ENCODE measurements at places on chromosomes 12 and 14.

DNA sequence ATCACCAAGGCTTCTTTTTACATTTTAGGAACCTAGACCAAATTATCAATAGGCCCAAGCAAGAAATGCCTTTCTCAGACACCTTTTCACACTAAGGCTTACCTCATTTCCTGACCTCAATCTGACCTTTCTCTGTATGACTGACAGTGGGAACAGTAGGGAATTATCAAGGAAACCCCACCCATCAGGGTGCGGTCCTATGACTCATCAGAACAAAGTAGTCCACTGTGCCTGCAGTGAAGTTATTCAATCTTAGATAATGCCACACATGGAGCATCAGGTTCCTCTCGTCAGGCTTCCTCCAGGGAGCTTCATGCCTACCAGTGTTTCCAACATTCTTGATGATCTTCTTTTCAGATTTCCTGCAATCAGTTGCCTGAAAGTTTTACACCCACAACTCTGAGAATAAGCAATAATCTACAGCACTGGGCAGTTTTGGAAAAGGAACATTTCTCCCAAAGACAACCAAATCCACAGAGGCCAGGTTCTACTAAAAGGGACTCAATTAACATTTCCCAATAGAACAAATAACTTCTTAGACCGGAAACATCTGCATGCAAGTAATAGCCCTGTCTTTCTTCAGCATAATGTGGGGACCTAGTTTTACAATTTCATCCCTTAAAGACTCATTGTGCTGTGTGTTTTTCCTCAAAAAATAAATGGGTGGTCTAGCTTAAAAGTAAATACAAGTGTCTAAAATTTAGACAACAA is 35.9 kb upstream of the TMTC2 start:
- DNase-seq: no peak

- DNase-seq: no peak
These were observed 57.8 kb upstream of the ZDHHC17 start for GRCh38 chr12:76706101-76706500.

DNA sequence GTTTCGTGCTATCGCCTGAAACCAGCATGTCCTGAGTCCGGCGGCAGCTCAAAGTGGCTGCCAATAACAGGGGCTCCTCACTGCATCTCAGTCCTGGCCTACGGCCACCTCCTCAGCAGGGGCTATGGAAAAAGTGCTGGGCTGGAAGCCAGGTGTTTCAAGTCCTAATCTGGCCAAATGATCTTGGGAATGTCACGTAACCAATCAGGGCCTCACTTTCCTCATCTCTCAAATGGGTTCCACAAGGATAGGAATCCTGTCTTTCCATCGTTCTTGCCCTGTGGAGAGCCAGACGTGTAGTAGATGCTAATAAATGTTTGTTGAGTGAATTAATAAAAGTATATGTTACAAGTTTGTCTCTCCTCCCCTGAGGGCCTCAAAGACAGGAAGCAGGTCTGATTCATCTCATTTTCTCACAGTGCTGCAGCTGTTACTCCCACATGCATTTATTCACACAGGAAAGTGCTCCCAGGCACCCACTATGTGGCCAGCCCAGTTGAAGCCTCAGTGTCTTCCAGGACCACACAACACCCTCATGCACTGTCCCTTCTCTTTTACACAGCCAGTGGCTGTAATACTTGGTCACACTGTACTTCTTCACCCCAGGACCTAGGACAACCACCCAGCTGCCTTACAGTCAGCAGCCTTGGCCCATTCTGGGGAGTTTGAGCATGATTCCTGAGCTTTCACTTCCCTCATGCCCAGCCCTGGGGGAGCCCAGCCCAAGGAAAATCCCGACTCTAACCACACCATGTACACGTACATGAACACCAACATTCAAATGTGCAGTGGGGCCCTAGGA is 5.0 kb downstream of the CMKLR1 start:
- DNase-seq: no peak

GRCh38 chr14:27506272-27506671 is 908.4 kb upstream of the NOVA1 start:
- no peak for DNase-seq

DNA sequence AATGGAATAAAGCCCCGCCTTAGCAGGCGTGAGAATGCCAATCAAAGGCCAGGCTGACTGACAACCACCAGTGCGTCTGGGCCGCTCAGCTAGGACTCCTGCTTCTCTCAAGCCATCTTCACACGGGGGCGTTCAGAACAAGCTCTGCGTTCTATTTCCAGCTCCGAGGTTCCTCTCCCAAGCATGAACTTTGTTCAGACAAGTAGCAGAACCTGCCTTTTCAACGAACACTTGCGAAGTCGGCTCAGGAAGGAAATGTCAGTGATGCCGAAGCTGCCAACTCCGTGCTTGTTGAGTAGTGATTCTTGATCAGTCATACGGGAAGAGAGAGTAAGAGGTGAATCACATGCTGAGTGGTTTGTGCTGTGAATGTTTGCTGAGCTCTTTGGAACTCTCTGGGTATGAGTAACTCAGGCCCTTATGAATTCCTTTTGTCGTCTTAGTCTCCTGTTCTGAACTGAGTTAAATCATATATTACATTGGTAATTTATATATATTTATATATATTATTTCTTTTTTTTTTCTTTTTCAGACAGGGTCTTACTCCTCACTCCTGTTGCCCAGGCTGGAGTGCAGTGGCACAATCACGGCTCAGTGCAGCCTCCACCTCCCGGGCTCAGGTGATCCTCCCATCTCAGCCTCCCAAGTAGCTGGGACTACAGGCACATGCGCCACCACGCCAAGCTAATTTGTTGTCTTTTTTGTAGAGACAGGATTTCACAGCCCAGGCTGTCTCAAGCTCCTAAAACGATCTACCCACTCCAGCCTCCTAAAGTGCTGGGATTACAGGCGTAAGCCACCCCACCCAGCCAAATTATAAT is 29.4 kb upstream of the BCL7A start:
- DNase-seq: peak; percentile 6

- DNase-seq: peak; percentile 98
These were observed 104.5 kb upstream of the FRMD6 start for GRCh38 chr14:51547260-51547659.

- no peak for DNase-seq
These were observed 267.7 kb downstream of the MED13L start for GRCh38 chr12:116009805-116010204.

DNA sequence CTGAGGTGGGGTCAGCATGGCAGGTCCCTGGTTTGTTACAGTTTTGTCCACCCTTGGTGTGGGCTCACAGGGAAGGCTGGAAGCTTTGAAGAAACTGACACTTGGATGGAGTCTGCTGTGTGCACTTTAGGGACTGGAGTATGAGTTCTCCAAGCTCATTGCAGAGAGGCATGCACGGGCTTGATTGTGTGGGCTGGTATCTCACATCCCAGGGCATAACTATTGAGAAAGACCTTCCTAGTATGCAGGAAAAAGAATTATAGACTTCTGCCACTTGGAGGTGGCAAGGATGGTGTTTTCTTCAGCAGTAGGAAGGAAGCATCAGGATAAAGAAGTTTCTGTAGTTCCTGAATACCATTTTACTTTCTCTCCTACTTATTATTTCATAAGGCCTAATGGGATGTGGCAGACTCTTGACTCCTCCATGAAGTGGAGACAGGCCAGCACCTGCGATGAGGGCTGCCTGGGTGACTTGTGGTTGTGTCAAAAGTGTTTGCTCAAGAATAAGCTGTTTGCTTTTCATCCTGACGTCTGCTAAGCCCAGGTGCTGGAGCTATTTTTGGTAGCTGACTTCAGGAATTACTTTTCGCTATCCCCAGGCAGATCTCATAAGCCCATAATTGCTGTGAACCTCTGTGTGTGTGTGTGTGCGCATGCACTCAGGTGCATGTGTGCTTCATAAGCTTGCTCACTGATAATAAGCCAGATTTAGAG is 125.8 kb downstream of the KTN1 start:
- no peak for DNase-seq

DNA sequence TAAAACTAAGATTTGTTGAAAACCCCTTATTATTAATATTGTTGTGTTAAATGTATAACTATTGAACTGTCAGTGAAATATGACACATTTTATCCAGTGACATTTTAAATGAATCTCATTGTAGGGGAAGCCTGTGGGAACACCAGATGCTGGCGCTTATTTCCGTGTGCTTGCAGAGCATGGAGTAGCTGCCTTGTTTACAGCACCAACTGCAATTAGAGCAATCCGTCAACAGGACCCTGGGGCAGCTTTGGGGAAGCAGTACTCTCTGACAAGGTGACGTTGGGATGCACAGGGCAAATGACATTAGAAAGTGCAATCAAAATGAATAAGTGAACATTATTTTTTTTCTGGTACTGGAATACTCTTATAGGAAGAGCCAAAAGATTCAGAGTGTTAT is 96.8 kb downstream of the ACSS3 start:
- no peak for DNase-seq

DNA sequence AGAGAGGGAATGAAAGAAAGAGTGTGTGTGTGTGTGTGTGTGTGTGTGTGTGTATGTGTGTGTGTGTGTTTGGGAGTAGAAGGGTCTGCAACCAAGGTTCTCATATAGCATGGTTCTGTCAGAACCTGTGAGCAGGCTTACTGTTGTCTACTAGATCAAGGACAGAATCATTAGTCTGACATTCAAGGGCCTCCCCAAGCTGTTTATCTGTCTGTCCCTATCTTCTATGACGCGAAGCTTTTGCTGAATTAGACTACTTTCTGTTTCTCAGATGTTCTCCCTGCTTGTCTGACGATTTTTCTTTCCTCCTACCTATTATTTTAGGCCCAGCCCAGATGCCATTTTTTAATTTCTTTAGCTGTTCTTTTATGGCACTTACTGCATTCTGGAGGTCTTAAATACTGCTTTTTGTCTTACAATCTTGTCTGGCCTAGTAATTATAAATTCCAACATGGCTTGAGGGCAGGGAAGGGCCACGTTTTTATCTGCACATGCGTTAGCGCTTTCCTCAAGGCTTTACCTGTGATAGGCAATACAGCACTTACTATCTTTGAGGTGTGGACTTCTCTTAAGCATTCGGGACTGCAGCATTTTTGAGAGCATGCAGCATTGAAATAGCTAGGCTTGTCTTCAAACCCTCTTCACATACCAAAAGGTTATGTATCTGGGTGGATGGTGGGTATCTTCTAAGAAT is 150.2 kb downstream of the TTLL5 start:
- no peak for DNase-seq

- DNase-seq: peak; percentile 62
These were observed 20.3 kb downstream of the PRICKLE1 start for GRCh38 chr12:42568952-42569915.

DNA sequence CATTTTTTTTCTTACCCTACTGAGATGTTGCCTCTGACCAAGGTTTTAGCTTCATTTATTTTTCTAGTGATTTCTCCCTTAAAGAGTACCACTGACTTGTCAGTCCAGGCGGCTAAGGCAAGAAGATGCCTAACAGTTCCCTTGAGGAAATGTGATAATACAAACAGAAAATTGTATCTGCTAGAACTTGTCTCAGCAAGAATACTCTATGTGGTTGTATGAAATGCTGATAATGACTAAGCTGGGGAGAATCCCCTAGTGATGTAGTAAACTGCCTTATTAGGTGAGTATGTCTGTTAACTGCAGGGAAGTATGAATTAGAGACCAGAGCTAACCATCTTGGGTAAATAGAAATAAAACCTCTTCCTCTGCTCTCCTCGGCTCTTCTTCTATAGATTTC is 6.7 kb downstream of the C12orf54 start:
- DNase-seq: peak; percentile 1

DNA sequence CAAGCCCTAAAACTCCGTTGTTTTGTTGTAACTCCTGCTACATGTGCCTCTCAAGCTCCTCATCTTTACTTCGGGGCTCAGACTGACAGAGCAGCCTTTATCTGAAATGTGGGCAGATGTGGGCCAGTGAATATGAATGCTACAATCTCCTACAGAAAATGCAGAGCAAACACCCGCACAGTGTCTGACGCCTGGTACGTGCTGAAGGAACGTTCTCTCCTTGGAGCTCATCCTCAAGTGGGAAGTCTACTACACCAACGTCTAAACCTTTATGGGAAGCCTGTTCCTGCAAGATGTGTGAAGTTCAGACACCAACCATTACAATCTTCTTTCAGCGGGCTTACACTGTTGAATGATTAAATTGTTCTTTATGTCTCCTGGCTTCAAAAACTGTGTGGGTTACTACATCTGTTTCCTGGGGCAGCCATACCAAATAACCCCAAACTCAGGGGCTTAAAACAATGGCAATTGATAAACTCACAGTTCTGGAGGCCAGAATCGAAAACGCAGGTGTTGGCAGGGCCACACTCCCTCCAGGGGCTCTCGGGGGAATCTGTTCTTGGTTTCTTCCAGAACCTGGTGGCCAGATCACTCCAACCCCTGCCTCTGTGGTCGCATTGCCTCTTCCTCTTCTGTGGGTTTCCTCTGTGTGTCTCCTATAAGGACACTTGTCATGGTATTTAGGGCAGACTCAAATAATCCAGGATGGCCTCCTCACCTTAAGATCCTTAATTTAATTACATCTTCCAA is 179.7 kb upstream of the PLXNC1 start:
- DNase-seq: no peak

GRCh38 chr14:104370256-104370870 is 209.2 kb upstream of the C14orf180 start:
- no peak for DNase-seq

- peak; percentile 83 for DNase-seq
These were observed 52.0 kb upstream of the RNU6-8 start for GRCh38 chr14:32254952-32255679.

- no peak for DNase-seq
These were observed 94.1 kb downstream of the PHLDA1 start for GRCh38 chr12:75937486-75937885.

GRCh38 chr12:75611041-75611440 is 99.6 kb upstream of the KRR1 start:
- DNase-seq: no peak

DNA sequence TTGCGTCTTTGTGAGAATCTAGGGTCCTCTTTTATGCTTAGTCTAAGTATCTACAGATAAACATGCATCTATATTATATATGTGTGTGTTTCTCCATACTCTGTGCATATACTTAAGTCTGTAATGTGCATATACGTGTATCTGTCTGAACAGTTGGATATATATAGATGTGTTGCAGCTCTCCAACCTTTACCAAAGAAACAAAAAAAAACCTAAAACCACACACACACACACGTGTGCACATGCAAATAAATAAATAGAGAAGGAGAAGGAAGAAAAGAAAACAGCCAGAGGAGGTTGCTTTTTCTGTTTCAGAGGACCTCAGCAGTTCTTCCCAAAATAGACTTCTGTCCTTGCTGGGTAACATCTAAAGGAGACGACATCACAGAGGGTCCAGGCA is 244.9 kb downstream of the CACNA1C start:
- no peak for DNase-seq

GRCh38 chr12:121490401-121491281 is 90.2 kb downstream of the KDM2B start:
- DNase-seq: no peak

DNA sequence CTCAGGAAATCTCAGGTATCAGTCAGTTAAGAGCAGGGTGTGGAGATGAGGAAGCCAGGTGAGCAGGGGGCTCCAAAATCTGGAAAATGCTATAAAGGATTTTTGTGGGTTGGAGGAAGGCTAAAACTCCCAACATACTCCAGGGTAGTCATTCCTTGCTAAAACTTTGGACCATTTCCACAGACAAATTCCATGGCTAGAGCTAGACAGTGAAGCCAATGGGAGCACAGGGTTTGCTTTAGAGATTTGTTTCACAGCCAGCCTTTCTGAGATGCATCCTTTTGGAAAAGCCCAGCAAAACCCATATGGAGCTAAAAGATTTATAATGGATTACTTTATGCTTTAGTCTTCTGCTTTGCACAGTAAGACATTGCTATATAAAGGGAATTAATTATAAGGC is 146.5 kb downstream of the SAMD4A start:
- no peak for DNase-seq
